ENCODE measurements at places on chromosomes 4 and X.
A peak's percentile ranks its signal among the peaks of the same experiment; 100 is the strongest.

DNA sequence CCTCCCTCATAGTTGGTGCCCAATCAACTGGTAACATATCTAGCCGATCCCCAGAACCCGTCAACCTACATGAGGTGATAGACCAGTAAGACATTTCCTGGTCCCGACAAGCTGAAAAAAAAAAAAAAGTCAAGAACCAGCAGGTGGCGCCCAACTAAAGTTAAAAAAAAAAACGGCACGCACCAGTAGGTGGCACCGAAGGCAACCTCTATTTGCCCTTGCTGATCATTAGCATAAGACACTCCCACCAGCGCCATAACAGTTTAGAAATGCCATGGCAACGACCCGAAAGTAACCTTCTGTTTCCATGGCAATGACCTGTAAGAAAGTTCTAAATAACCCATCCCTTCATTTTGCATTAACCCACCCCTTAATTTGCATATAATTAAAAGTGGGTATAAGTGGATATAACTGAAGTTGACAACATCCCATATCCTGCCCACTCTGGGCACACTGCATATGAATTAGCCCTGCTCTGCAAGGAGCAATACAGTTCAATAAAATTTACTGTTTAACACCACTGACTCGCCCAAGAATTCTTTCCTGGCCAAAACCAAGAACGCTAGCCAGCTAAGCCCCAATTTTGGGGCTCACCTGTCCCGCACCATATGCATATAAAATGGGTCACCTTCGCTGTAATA lies 83.9 kb upstream of the SPANXB1 start:
- DNase-seq = peak; percentile 54

- no peak for DNase-seq
These were observed 50.3 kb downstream of the FTHL17 start for GRCh38 chrX:31021537-31021936.

GRCh38 chr4:157804986-157805385 lies 367.8 kb downstream of the GASK1B start:
- DNase-seq = no peak

- no peak for DNase-seq
These were observed 47.9 kb downstream of the RGS12 start for GRCh38 chr4:3340700-3341083.

GRCh38 chr4:173056710-173057109 lies 111.9 kb upstream of the GALNT7 start:
- DNase-seq = no peak

DNA sequence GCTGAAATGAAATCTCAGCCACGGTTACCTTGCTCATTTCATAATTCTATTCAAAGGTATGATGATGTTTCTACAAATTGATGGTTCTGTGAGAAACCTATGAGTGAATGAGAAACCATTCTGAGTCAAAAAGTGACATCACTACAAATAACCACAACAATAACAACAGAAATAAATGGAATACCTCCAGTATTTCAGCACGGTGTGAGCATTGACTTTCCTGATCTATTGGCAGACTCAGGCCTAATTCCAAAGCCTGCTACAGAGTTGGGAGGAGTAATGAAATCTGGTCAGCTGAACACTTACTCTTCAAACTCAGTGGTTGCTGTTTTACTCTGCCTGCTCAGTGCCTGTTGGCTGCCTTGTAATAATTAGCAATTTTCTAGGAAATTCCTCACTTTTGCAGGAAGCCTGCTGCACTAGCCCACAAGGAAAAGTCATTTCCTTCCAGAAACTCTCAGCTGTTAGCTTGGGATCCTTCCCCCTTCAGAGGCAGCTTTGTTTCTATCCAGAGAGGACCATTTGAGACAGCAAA lies 18.8 kb upstream of the SYNPO2 start:
- no peak for DNase-seq
